ENCODE measurements at places on chromosomes 4 and X.
A peak's percentile ranks its signal among the peaks of the same experiment; 100 is the strongest.

- no peak for DNase-seq
These were observed 4.8 kb downstream of the PROM1 start for GRCh38 chr4:16079046-16079445.

- DNase-seq = peak; percentile 42
These were observed at the start of gene BCOR for GRCh38 chrX:40097504-40098263. TSS of gene BCOR (minus strand) at chrX:40097958. CDS start at chrX:40077929, 20,029 bp downstream.

DNA sequence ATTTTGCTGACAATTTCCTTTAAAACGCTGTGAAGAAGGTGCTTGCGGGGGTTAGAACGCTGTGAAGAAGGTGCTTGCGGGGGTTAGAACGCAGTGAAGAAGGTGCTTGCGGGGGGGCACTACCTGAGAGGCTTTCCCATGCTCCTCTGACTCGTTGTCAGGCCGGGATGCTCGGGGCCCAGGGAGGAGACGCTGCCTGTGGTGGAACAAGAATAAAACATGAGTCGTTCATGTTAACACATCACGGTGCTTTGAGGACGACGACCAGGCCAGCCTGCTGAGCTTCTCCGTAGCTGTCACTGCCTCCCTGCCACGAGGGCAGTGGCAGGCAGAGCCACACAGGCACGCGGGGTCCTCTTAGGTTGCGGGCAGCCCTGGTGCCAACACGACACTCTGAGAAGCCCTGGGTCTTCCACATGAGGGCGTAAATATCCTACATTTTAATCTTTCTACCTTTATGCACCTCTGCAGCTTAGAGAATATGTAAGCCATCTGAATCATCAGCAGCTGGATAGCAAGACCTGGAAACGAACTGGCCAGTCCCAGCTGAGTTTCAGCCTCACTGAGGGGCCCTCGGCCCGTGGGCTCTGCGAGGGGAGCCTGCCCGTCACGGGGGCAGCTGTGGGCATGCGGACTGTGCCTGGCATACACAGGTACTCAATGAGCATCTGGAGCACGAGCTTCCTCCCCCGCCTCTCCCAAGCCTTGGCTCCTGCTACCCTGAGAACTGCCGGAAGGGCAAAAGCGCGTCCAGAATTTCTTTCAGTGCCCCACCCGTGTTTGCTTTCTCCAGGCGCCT, 47.0 kb downstream of the FGFRL1 start:
- DNase-seq = no peak

DNA sequence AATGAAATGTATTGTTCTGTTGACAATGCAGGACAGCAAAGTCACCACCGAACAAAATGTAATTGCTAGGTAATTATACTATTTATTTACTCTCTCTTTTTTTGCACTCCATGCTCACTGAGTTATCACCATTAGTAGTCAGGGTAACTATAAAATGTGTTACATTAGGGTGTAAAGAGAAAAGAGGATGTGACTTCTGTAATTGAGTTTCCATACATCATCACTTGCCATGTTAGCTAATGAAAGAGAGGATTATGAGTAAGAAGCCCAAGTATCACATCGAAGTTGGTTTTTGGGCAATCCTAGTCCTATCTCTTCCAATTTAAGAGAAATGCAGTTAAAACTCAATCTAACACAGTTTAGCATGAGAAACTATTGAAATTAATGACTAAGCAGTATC, 7.6 kb downstream of the ZXDA start:
- DNase-seq = no peak

DNA sequence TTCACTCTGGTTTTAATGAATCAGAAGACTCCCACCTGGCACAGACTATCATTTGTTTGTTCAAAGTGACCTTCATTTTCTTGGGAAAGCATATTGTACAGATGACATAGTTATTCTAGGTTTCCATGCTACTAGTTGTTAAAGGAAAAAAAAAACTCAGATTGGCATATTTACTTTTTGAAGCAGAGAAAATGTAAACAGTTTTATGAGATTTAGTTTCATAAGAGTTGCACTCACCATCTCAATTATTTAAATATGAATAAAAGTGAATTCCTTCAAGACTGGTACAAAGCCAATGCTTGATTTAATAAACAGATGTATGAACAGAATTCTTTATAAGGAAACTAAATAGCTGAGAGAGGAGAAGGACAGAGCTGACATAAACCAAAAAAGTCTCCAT, 280.3 kb upstream of the UGT8 start:
- no peak for DNase-seq

DNA sequence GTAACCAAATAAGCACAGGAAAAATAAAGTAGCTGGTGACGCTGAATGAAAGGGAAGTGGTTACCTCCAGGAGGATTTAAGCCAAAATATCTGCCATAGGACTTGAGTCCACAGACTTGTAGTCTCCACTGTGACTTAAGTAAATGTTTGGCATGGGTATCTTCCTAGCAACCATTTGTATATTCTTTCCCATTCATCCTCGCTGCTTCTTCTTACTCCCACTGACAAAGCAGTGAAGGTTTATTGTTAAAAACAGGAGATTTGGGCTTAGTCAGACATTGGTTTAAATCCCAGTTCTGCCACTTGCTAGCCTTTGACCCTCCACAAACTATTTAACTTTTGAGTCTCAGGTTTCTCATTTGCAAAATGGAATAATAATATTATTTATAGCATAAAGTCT, 22.3 kb downstream of the COL4A6 start:
- DNase-seq = no peak

DNA sequence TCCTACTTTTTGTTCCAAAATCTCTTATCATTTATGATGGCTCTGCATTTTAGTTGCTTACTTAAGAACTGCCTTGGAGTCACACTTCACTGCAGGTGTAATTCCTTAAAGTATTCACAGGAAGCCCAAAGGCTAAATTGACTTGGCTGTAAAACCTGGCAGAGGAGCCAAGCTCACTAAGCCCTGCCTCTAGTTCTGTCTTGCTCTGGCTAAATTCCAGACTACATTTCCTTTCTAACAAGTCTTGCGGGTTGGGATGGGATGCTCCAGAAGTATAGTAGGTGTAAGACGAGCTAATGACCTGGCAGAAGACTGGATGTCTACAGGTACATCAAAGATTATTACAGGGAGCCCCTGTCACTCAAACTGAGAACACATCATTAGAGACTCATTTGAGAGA, 924.0 kb upstream of the INTU start:
- DNase-seq = no peak

GRCh38 chr4:169295822-169296221, 25.1 kb upstream of the SH3RF1 start:
- no peak for DNase-seq

DNA sequence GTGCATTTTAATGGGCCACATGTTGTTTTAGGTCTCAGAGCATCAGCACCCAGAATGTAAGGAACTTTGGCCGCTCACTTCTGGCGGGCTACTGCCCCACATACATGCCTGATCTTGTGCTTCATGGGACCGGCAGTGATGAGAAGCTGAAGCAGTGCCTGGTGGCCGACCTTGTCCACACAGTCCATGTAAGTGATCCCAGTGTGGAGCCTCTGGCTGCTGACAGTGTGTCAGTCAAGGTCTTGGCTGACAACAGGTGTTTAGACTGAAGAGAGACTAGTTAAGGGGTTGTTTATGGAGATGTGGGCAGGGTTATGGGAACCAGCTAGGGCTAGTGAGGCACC, 101.4 kb downstream of the FNIP2 start:
- no peak for DNase-seq

DNA sequence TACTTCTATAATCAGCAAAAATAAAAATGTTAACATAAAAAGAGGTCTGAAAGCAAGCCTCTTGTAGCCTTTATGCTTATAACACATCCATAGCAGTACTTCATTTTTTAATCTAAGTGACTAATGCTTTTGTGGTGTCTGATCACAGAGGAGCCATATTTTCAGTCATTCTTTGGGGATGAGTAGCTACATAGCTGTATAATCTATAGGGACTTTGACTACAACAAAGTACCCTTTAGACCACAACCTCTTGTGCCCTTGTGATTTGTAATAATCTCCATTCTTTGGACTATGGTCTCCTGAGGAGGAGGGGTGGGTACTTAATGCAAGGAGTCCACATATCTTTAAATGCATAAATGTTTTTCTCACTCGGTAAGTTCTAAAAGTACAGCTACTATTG, 9.6 kb downstream of the DRP2 start:
- DNase-seq = no peak

- DNase-seq = no peak
These were observed 139.1 kb downstream of the VEGFC start for GRCh38 chr4:176653401-176654220.

- no peak for DNase-seq
These were observed 5.6 kb downstream of the ZFP92 start for GRCh38 chrX:153416781-153417450.

GRCh38 chr4:110902500-110902899, 279.6 kb upstream of the PITX2 start:
- no peak for DNase-seq

GRCh38 chr4:74444891-74445642, at the start of gene AREG:
TSS of gene AREG (plus strand) at chr4:74445136. CDS start at chr4:74445346, 210 bp downstream.
- DNase-seq = peak; percentile 20

DNA sequence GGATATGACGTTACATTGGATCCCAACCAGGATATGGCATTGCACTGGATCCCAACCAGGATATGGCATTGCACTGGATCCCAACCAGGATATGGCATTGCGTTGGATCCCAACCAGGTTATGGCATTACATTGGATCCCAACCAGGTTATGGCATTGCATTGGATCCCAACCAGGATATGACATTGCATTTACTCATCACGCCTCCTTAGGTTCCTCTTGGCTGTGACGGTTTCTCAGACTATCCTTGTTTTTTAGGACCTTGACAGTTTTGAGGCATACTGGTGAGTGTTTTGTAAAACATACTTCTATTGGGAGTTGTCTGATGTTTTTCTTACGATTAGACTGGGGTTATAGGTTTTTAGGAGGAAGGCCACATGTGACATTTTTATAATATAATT, 5.4 kb upstream of the ACSL1 start:
- no peak for DNase-seq

DNA sequence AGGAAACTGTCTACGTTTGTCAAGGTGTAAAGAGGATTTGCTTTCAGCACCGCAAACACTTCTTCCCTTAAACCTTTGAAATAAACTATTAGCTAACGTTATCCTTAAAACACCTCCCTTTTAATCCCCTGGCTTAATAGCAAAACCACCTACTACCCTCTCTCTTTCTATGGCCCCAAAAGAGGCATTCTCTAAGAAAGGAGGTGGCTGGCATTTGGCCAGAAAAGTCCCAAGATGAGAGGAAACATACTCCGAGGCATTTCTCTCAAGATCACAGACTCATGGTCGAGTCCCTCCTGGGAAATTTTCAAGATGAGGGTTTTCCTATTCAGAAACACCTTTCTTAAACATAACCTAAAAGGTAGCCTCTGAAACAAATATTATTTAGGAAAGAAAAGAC, 60.6 kb upstream of the VCX3B start:
- DNase-seq = no peak

DNA sequence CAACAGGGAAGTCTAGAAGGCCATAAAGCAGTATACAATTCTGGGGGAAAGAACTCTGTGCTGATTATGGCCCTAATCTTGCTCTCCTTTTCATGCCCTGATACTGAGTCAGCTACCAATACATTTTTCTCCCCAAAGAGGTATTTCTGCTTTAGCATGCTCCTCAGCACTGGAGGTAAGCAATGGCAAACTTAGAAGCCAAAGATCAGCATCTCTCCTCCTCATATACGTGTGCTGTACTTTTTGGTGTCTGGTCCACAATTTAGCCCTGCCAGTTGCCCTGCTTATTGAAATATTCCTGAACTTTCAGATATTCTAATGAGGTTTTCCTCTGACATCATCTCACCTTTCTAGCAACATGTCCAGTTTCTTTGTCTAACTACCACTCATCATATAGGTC, 226.2 kb downstream of the FSTL5 start:
- no peak for DNase-seq

- no peak for DNase-seq
These were observed 443.6 kb upstream of the AR start for GRCh38 chrX:67100031-67100884.

DNA sequence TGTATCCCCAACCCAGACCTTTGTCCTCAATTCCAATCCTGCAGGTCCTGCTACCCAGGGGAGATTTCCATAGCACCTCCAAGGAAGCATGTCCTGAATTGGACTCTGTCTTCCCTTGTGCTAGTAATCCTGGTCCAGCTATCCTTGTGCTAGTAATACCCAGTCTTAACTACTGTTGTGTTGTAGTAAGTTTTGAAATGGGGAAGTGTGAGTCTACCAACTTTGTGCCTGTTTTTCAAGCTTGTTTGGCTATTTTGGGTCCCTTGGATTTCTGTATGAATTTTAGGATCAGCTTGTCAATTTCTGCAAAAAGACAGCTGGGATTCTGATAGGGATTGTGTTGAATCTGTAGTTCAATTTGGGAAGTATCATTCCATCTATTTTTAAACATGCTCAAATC, 51.4 kb downstream of the CD99L2 start:
- no peak for DNase-seq

DNA sequence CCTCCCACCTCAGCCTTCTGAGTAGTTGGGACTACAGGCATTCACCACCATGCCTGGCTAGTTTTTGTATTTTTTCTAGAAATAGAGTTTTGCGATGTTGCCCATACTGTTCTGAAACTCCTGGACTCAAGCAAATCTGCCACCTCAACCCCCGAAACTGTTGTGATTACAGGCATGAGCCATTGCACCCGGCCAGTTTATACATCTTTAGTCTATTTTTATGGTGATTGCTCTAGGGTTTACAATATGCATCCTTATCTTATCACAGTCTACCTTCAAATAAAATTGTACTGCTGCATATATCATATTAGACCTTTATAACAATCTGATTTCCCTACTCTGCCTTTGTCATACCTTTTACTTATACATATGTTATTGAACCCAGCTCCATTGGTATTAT, 56.9 kb downstream of the SOWAHB start:
- no peak for DNase-seq

DNA sequence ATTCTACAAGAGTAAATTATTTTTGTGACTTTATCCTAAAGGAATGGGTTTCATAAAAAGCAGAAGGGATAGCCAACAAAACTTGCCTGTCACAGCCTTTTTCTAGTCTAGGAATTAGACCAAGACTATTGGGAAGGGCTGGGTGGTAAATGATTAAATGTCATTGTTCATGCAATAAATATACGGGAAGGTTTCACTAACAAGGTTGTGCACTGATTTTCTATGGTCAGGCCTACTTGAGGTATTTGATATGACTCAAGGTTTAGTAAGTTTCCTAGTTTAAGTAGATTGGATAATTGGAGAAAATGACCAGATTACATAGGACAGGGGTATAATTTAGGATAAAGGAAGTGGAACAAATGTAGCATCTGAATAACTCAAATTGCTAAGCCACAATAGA, 249.1 kb upstream of the BMP3 start:
- DNase-seq = no peak

DNA sequence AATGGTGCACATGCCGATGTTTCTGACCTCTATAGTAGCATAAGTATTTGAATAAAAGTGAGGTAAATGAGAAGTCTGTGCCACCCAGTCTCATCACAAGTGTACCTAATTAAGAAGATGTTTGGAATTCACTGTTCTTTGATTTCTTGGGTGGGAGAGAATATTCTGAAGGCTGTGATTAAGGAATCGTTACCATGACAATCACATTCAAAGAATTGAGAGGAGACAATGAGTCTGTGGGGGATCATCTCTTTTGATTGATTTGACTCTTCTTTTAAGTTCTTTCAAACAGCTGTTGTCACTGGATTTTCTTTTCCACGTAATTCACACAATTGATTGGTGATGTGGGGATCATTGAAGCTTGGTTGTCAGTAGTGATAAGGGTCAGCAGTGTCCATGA, 18.1 kb downstream of the FHL1 start:
- DNase-seq = no peak

All from neural crest cell (in vitro differentiated cells).